Activated T-cell treated with anti-CD3 and anti-CD28 coated beads, Interleukin-2, amount 50 U/mL, for 4 hours (primary cell): ENCODE measurements at places on chromosomes 12 and 14. TPM values are rescaled to one million over a fixed set of nuclear protein-coding genes. Genes with fewer than 3 reads are reported as not detected.

SLC10A1 gene
- total RNA-seq, result not detected

TTC9 gene
- total RNA-seq, result 3.2 TPM

PITPNM2 gene
- total RNA-seq, result 7.3 TPM

METTL25 gene
- total RNA-seq, result 7.2 TPM

AKAP6 gene
- total RNA-seq, result 1.3 TPM

SLC8A3 gene
- 0.15 TPM for total RNA-seq

PTGER2 gene
- 17.6 TPM for total RNA-seq

NYNRIN gene
- total RNA-seq, result 0.05 TPM

PLEKHH1 gene
- 2.3 TPM for total RNA-seq

ZNF410 gene
- 45.8 TPM for total RNA-seq

ESYT1 gene
- 95.9 TPM for total RNA-seq

PXN gene
- total RNA-seq, result 54.0 TPM

PTPRO gene
- not detected for total RNA-seq

AKAP3 gene
- total RNA-seq, result 0.65 TPM

DENR gene
- 90.2 TPM for total RNA-seq

SOAT2 gene
- 0.32 TPM for total RNA-seq

PPM1H gene
- total RNA-seq, result 0.19 TPM

TAS2R8 gene
- not detected for total RNA-seq

BCAT1 gene
- 19.2 TPM for total RNA-seq

VIPAS39 gene
- 12.7 TPM for total RNA-seq
